ENCODE measurements at places on chromosomes 7 and 10.

DNA sequence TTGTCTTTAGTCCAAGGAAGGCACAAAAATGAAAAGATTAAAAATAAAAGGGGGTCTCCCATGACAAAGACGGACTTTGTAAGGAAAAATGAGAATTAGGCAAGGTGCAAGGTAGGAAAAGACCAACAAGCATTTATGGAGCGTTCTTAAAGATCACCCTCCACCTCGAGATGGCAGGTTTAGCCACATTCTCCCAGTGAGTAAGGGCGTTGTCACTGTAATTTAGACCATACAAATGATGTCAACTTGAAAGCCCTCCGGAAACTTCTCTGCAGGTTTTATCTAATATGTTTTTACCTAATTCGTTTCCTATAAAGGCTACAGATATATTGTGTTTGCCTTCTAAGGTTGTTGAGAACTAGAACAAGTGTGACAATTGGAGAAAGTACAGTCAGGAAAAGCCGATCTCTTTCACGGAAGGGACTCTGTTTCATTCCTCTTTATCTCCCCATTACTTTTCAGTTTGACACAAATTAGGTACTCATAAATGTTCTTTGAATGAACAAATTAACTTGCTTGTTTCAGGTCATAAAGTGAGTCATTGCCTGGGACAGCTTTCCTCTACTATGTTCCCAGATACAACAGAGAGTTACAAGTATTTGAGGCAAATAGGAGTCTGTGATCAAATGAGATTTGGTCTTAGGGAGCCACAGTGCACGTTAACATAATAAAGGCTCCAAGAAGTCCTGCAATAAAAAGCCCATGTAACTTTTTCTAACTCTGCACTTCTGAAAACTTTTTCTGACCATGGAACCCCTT lies 102.6 kb upstream of the HABP2 start:
- DNase-seq = no peak

DNA sequence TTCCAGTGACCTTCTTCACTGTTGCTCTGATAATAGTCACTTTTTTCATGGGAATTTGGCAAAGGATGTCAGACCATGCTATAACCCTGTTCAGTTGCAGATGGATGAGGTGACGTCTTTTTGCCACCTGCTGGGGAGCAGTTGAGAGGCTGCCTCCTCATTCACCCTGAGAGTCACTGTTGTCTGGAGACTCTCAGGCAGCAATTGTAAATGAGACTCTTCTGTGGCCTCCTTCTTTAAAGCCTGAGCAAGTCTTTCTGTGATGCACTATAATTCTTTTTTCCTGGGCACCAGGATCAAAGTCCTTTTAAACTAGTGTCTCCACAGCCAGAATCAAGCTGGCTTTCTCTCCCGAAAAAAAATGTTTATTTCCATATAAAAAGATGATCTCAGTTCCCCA lies 345.1 kb downstream of the ARL4A start:
- DNase-seq = no peak

GRCh38 chr7:112060625-112061024 lies 145.6 kb downstream of the DOCK4 start:
- DNase-seq = no peak

DNA sequence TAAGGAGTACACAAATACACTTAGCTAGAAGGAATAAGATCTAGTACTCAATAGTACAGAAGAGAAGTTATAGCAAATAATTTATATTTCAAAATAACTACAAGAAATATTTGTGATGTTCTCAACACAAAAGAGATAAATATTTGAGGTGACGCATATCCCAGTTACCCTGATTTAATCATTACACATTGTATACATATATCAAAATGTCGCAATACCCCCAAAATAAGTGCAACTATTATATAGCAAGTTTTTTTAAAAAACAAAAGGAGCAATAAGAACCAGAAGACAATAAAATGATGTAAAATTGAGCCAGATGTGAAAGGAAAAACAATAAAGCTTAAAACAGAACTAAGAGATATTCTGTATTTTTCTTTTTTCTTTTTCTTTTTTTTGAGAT lies 59.3 kb upstream of the KIAA1217 start:
- DNase-seq = no peak

DNA sequence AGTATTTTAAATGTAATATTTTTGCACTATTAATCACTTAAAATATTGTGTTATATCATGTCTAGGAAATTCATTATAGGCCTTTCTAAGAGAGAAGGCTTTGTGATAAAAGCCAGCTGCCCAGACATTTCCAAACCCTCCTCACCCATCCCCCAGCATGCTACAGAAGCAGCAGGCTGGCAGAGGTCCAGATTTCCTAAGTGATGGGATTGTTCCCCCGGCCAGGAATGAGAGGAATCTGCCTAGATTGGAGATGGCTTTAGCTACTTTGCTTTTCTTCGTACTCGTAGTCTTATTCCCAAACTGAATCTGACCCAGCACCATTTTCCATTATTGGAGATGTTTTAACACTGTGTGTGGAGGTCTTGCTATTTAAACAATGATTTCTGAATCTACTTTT lies 29.4 kb downstream of the CDK14 start:
- no peak for DNase-seq

- DNase-seq = no peak
Observed at GRCh38 chr7:50278120-50278519, 26.4 kb upstream of the IKZF1 start.

GRCh38 chr10:131425752-131426533 lies 114.4 kb upstream of the TCERG1L start:
- no peak for DNase-seq

- DNase-seq = no peak
Observed at GRCh38 chr7:151210087-151210854, at the start of gene H2BK1. TSS of gene H2BK1 (minus strand) at chr7:151210488. CDS start at chr7:151210318, 170 bp downstream.

- no peak for DNase-seq
Observed at GRCh38 chr7:69199661-69200060, 398.6 kb upstream of the AUTS2 start.

GRCh38 chr10:79149662-79150443 lies 81.1 kb downstream of the ZMIZ1 start:
- DNase-seq = no peak

DNA sequence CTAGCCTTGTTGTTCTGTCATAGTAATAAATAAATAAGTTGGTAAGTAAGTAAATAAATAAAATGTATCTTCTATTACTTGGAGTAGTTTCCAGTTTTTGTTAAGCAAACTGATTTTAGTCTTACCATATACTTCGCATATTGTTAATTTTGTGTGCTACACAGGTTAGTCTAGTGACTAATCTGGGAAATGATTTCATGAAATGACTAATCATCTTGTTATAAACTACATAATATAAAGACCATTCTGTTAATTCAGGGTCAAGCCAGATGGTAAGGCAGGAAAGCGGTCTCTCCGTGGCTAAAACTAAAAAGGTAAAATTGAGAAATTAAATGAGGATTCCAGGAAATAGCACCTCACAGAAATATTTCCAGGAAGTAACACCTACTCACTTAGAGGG lies 58.5 kb upstream of the FOXP2 start:
- no peak for DNase-seq

DNA sequence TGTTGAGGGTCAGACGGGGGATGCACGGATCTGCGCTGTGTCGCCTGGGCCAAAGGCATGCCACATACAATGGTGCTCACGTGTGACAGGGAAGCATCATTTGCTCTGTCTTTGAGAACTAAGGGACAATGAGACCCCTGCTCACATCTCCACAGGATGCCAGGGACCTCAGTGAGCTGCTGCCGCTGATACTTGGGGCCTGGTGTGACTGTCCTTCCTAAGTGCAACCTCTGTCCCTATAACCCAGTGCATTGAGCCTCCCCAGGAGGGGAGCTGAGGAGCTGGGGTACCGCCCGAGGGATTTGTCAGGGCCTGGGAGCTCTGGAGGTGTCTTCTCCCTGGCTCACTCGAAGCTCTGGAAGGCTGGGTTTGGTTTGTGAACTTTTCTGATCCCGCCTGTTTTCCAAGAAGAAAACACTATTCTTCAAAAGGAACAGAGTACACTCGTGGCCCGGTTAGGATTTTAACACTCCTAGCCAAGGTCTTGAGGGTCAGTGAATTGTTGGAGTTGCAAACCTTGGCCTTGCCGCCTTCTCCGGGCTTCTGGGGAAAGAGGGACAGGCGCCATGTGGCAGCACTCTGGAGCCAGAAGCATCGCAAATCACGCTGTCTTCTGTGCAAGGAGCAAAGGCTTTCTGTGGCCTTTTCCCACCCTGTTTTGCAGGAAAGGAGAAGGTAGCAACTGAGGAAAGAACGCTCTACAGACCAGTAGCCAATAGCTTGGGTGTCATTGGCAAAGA lies 26.2 kb upstream of the CTBP2 start:
- DNase-seq = no peak

- no peak for DNase-seq
Observed at GRCh38 chr10:5259132-5259951, 62.7 kb downstream of the AKR1C4 start.

DNA sequence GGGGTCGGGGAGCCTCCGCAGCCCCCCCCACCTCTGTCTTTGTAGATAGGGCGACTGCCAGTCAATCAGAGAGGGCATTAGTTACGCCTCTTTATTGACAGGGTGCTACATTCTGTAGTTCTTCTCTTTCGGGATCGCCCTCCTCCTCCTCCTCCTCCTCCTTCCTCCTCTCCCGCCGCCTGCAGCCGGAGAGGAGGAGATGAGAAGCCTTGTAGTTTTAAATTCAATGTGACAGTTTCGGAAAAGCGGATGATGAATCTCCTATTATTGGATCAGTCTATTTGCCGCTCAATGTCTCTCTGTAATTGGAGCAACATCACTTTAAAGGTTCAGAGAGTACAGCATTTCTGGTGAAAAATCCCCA lies 587 bp upstream of the UNCX start:
- no peak for DNase-seq

DNA sequence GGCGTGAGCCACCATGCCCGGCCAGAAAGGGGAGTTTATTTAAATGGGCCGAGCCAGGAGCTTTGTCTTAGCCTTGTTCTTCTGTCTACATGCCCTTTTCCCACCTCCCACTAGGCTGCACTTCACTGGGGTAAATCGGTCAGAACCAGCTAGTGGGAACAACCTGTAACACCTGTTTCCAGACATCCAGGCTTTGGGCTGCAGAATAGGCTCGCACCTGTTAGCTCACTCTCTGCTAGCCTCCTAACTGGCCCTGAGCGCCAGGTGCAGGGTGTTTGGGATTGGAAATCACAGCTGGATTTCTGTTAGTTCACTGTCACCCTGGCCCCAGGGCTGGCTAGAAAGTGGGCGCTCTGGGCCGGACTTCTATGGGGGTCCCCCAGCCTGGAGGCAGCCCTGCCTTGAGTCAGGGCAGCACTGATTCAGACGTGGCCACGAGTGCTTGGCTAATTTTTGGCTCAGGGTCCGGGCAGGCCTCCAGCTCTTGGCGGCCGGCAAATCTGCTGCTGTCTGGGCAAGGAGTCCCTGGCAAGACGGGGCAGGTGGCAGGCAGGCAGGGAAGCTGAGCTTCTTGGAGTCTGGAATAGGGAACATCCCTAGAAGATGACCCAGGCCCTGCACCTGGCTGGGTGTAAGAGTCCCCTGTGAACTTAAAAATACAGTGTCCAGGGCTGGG lies 48.6 kb downstream of the GTF2IRD1 start:
- no peak for DNase-seq

DNA sequence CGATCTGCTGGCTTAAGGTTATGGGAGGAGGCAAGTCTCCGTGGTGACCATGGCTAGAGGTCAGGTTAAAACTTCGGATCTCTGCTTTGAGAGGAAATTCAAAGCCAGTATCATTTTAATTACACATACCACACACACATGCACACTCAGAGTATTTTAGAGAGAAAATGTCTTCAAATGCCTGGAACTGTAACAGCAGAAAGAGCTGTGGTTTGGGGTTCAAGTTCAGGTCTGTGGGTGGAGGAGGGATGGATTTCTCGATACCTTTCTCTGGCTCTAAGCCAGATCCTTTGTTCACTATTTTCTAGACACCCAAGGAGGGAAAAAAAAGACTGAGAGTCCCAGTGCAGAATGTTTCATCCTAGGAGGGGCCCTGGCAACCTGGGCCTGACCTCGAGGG lies 32.5 kb downstream of the ARL3 start:
- DNase-seq = no peak

DNA sequence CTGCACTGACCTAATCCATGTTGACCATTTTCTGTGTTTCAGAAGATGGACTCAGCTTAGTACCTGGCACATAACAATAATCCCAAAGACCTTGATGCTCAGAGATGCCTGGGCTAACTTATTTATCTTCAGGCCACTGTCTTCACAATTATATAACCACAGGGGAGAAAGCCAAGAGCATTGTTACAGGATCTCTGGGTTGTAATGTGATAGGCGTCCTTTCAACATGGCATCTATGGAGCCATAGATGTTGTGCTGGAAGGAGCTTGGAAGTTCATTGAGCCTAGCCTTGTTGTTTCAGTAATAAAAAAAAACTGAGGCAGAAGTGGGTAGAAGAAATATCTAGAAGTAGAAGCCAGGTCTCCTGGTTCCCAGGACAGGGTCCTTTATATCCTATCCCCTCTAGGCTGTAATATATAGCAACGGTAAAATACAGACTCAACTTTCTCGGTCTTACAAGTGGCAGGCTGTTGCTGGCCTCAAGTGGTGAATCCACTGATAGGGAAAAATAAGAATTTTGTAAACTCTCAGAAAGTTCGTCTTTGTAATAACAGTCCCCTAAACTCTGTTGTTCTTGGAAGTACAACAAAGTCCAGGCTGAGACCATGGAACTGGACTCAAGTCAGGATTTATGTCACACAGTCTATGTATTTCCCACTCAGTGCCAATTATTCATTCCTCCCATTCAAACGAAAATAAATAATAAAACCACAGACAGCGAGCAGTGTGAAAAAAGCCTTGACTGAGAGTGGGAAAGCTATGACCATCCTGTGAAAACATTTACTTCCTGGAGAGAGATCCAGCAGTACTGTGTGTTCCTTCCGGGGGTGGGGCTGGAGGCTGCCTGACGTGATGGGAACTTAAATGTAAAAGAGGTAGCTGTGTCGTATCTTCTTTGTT lies 277.6 kb downstream of the REEP3 start:
- no peak for DNase-seq

DNA sequence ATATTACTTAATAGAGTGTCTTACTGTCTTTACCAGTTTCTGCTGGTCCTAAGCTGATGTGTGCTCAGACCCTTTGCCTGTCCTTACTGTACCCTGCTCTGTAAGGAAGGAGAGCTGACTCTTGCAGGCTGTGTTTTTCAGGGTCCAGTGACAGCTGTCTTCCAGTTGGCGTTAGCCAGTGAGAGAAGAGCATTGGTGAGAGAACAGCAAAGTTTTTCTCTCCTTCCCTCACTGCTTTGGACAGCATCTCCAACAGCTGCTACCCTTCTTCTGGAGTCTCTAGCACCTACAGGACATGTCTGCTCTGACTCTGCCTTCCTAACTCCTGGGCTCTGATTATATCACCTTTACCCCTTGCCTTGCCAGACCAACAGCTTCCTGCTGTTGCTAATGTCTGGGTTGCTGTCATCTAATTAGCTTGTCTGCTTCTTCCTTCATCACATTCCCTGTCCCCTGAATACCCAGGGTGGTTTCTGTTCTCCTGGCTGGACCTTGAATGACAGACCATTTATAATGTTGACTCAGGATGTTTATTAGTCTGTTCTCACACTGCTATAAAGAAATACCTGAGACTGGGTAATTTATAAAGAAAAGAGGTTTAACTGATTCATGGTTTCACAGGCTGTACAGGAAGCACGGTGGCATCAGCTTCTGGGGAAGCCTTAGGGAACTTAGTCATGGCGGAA lies 23.5 kb upstream of the PANK1 start:
- DNase-seq = no peak

- no peak for DNase-seq
Observed at GRCh38 chr10:4549139-4549653, 276.8 kb upstream of the AKR1E2 start.

Data from stimulated activated CD8-positive, alpha-beta memory T cell treated with anti-CD3 and anti-CD28 coated beads, Interleukin-4, amount 100 ng/mL, for 1 hour (primary cell).